NCI-H146 (cell line): ENCODE measurements at places on chromosomes 11 and 22.

DNA sequence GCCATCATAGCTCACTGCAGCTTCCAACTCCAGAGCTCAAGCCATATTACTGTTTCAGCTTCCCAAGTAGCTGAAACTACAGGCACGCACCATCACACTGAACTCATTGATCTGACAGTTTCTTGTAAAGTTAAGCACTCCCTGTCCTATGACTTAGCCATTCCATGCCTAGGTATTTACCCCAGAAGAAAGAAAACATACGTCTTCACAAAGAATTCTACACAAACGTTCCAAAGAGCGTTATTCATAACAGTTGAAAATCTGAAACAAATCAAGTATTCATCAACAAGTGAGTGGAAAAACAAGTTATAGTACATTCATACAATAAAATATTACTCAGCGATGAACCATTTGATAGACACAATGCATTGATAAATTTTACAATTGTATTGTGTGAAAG lies 7.8 kb upstream of the NLRP10 start:
- no peak for DNase-seq

DNA sequence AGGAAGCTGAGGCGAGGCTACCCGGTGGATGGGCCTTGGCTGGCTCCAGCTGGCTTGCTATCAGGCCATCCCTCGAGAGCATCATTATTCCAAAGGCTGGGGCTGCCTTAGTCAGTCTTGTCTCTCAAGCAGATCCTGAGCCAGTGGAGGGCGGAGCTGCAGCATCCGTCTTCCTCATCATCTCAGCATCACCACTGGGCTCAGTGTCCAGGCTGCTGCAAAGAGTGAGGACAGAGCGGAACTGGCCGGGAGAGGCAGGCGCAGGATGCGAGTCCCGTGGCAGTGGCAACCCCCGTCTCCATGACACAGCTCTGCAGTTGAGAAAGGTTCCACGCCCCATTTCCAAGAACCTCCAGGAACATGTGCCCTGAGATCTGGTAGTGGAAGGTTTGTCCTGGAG lies 4.4 kb downstream of the TP53I11 start:
- no peak for DNase-seq

GRCh38 chr11:84714316-84714780 lies 912.8 kb downstream of the DLG2 start:
- DNase-seq: peak; percentile 58

- no peak for DNase-seq
Observed at GRCh38 chr11:126426820-126427749, 71.6 kb downstream of the ST3GAL4 start.

- DNase-seq: peak; percentile 34
Observed at GRCh38 chr22:43014316-43014868, 557 bp downstream of the PACSIN2 start.

- DNase-seq: peak; percentile 3
Observed at GRCh38 chr22:35656284-35656752, 8.1 kb downstream of the APOL6 start.

GRCh38 chr11:122165607-122166371 lies 49.8 kb upstream of the BLID start:
- no peak for DNase-seq

DNA sequence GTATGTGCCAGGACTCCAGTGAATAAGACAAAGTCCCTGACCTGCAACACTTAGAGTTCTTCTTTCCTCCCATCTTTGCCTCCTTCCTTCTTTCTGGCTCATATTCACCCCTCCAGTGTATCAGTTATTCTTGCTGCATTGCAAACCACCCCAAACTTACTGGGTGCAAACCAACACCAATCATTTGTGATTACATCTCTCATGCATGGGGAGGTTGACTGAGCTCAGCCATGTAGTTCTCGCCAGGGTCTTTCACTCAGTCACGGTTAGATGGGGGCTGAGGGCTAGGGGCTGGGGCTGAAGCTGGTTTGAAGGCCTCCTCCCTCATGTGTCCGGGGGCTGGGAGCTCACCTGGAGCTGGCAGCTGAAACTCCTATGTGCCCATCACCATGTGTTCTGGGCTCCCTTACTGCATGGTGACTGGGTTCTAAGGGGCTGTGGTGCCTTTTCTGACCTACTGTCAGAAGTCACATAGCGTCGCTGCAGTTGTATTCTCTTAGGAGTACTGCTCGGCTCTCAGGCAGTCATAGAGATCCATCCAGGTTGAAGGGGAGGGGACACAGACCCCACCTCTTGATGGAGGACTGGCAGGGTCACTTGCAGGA lies 35.0 kb upstream of the CACNG2 start:
- no peak for DNase-seq

DNA sequence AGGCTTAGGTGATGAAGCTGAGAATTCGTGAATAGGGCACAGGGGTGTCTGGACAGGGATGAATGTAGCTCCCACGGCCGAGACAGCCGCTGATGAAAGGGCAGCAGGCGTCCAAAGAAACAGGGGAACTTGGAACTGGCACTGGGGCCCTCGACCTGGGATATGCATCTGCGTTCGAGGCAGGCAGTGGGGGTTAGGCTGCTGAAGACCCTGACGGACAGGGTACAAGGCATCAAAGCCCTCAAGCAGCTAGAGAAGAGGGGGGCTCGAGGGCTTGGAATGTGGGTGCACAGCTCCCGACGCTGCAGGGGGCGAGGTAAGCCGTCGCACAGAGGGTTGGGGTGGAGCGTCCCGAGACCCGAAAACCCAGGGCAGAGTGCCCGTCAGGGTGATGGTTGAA lies 6.9 kb upstream of the SYT8 start:
- no peak for DNase-seq

DNA sequence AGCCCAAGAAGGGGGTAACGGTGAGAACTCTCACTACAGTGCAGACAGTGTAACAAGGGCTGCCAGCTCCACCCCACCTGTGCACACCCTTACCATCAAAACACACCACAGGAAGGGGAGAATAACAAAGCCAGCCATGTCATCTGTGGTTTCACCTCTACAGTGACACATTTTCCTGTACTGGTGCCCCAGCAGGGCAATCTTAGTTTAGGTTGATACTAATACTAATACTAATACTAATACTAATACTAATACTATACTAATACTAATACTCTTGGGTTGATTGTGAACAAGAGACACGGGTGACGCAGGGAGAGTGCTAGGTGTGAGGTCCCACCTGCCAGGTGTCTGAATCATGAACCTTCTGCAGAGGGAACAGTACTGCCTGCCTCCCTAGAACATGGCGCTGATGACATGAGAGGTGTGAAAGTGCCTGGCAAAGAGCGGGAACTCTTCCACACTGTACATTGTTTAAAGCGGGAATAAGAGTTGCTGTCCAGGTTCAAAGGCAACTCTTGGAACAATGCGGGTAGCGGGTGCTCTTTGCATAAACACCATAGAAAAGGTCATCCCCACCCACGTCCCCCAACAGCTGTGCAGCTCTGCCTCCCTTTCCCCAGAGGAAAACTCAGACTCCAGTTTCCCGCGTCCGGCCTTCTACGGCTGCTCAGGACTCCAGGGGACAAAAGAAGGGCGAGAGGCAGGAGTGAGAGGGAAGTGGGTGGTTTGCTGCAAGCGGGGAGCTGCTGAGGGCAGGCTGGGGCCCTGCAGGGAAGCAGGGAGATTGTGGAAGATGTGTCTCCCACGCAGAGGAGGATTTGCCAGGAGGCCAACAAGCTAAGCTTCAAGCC lies 25.0 kb upstream of the TMPRSS4 start:
- DNase-seq: no peak

DNA sequence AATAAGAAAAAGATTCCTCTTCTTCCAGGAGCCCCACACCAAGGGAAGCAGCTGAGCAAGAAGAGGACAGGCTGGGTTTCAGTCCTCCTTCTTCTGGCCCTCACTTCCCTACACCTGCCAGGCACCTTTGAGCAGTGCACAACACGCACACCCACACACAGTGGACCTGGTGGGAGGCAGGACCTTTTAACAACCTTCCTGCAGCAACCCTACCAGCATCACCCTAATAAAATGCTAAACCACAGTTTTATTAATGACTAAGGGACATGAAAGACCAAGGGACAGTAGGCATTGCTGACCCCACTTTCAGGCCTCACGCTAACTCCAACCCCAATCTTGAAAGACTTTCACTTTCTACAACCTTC lies 12.2 kb downstream of the ARAP1 start:
- DNase-seq: no peak

GRCh38 chr11:59141673-59142460 lies 789 bp upstream of the FAM111A start:
- no peak for DNase-seq

DNA sequence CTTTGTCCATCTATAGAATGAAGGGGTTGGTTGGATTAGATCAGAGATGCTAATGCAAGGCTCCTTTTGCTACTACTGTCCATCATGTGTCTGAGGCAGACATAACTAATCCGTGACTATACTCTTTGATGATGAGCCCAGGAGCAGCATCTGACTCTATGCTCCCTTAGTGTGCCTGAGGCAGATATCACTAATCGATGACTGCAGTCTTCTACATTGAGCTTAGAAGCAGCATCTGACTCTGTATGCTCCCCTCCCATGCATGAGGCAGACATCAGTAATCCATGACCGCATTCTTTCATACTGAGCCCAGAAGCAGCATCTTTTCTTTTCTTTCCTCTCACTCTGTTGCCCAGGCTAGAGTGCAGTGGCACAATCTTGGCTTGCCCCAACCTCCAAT lies 4.2 kb downstream of the TCN2 start:
- DNase-seq: no peak

DNA sequence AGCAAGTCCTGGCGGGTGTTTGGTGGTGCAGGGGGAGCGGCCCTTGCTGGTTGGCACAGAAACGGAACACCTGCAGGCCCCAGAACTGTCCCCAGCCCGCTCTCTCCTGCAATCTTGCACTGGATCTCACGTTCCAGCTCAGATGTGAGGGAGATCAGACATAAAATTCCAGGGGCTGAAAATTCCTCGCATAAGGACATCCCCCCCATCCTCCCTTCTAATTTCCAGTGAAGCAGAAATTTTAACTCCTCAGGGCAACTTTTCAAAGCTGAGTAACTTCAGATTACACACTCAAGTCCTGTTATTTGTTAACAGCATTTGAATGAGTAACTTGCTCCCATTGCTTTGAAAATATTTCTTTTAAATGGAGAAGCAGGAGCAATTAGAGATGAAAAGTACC lies 40.3 kb upstream of the RASSF10 start:
- DNase-seq: no peak

GRCh38 chr11:112440518-112440917 lies 179.9 kb upstream of the PLET1 start:
- DNase-seq: no peak
